ENCODE measurements at places on chromosomes 1 and 21. TPM values are rescaled to one million over a fixed set of nuclear protein-coding genes. Genes with fewer than 3 reads are reported as not detected.

DNA sequence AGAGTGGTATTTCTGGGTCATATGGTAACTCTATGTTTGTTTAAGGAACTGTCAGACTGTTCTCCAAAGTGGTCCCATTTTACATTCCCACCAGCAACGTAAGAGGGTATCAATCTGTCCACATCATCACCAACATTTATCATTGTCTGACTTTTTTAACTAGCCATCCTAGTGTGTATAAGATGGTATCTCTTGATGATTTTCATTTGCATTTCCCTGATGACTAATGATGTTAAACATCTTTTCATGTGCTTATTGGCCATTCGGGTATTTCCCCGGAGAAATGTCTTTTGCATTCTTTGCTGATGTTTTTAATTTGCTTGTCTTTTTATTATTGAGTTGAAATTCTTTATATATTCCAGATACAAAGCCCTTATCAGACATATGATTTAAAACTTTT is 370.1 kb upstream of the NR5A2 start:
- no peak for DNase-seq

GRCh38 chr1:94528299-94528698 is 13.3 kb downstream of the F3 start:
- DNase-seq = no peak

- no peak for DNase-seq
These were observed 82.9 kb downstream of the TBX15 start for GRCh38 chr1:118905196-118905595.

DNA sequence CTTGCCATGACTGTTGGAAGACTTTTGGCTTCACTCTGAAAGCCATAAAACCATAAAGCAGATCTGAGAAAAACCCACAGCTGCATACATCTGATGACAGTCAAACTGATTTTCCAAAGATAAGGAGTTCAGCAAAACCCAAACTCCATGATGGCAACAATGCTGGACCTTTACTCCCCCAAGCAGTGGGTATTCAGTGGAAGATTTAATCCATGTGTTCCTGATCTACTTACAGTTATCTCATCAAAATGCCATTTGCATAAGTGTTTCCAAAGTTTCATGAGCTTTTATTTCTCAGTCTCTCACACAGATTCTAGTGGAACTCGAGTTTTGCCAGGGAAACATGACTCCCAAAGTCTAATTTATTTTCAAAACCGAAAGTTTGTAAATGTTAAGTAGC is 184.9 kb downstream of the ZC3H11B start:
- no peak for DNase-seq

DNA sequence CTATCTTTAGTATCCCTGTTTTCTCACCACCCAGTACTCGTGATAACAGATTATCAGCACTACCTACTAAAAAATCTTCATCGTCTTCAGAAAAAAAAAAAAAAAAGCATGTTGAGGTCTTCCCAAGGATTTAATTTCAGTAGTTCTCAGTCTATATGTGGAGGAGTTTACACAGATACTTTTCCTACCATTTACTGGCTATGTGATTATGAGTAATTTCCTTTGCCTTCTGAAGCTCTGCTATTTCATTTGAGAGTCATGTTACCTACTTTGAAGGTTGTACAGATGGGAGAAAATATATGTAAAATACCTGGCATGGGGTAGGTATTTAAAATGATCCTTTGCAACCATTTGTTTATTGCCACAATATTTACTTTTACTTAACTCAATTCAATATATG is 399.7 kb downstream of the NEGR1 start:
- DNase-seq = no peak

GRCh38 chr1:109919303-109919702 is 8.7 kb downstream of the CSF1 start:
- no peak for DNase-seq

GRCh38 chr1:28111157-28111556 is 22.7 kb upstream of the EYA3 start:
- no peak for DNase-seq

DNA sequence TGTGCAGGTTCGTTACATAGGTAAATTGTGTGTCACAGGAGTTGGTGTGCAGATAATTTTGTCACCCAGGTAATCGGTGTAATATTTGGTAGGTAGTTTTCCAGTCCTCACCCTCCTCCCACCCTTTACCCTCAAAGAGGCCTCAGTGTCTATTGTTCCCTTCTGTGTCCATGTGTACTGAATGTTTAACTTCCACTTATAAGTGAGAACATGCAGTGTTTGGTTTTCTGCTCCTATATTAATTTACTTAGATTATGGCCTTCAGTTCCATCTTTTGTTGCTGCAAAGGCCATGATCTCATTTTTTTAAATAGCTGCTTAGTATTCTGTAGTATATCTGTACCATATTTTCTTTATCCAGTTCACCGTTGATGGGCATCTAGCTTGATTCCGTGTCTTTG is 87.3 kb downstream of the RPS6KC1 start:
- DNase-seq = no peak

DNA sequence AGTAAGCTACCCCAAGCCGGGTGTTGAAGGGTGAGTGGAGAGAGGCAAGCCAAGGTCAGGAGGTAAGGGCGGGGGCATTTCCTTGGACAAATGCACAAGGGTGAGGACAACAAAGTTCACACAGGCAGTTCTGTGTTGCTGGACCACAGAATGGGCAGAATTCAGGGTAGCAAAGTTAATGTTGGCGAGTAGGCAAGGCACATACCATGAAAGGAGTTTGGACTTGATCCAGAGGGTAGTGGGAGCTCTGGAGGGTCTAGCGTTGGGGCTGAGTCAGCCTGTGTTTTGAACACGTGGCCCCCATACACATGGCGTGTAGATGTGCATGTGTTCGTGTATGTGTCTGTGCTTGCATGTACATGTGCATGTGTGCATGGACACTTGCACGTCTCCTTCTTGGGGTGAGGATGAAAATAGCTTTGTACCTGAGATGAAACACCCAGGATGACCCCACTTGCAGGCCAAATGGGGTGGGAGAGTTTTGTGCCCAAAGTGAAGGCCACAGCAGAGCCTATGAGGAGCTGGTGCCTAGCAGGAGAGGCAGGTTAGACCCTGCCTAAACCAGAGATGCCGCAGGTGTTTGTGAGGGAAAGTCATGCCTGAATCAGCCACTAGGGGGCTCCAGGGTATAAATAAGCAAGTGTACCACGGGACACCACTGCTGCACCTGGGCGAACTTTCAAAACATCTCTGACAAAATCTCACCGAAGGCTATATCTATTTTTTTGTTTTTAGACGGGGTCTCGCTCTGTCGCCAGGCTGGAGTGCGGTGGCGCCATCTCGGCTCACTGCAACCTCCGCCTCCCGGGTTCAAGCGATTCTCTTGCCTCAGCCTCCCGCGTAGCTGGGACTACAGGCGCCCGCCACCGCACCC is 21.8 kb downstream of the SLC27A3 start:
- DNase-seq = peak; percentile 53

- DNase-seq = no peak
These were observed 58.3 kb downstream of the SIM2 start for GRCh38 chr21:36757196-36757595.

- no peak for DNase-seq
These were observed 2.9 kb upstream of the C1orf105 start for GRCh38 chr1:172417557-172417956.

DNA sequence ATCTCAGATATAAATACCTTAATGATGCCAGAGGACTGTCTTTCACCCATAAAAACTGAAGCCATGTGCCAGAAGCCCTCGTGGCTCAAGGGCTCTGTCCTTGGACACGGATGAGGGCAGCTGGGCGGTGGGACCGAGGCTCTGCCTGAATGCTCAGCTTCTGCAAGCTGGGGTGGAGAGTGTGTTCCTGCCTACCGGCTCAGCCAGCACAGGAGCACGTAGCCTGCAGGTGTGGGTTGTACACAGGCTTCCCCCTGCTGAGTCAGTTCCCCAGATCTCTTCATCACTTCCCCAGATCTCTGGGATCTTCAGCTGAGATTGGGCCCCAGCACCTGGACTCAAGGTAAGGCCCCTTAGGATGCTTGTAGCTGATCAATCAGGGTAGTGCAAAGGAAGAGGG is 15.4 kb downstream of the KCNJ15 start:
- no peak for DNase-seq

GRCh38 chr1:52558941-52559340 is 6.0 kb upstream of the TUT4 start:
- DNase-seq = no peak

GRCh38 chr1:111441573-111442192 is 7.4 kb downstream of the WDR77 start:
- DNase-seq = no peak

GRCh38 chr1:26786437-26787380 is 1.0 kb upstream of the PIGV start:
- DNase-seq = peak; percentile 74

Gene S100A4
- total RNA-seq = 87.4 TPM

Gene GLMN
- total RNA-seq = 6.2 TPM

Gene COL6A1
- total RNA-seq = 209 TPM

Gene TMEM222
- 25.4 TPM for total RNA-seq

DNA sequence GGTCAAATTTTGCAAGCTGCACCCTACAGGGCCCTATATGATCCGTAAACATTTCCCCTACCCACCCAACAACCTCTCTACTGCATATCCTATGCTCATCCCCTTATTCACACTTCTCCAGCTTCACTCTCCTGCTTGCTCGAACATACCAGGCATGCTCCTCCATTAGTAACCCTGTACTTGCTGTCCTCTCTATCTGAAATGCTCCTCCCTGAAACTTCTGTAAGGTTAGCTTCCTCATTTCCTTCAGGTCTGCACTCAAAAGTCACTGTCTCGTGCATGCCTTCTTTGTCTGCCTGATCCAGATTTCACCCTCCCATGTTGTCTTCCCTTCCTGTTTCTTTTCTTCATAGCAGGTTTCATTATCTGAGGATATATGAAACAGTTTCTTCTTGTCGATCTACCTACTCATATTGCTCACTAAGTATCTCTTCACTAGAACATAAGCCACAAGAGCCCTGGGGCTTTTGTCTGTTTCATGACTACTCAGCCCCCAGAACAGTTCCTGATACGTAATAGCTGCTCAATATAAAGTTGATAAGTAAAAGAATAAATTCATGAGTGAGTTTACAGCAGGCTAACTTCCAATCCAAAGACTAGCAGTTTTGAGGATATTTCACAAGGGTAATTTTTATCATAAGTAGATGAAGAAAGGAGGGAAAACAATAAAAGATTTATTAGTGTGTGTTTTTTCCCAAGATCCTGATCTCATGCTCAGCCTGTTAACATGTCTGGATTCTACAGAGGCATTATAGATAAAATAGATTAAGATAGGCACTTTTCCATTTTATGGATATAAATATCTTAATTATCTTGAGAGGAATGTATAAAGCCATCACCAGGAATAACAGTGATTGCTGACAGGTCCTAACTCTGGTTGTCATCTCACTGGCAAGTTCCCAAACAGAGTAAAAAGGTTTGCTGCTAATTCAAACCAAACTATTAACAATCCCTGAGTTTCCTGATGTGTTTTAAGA is 392.5 kb upstream of the ESRRG start:
- no peak for DNase-seq
